ENCODE measurements at places on chromosomes 4 and X. TPM values are rescaled to one million over a fixed set of nuclear protein-coding genes. Genes with fewer than 3 reads are reported as not detected.

- H3K36me3 ChIP-seq = no peaks in the 10 kb centered on the region
- no peak overlapping the region for H3K4me3 ChIP-seq
- no peaks in the 10 kb centered on the region for H3K4me1 ChIP-seq
- no peak for DNase-seq
- no peak overlapping the region for H3K27ac ChIP-seq
Measured at GRCh38 chr4:114334884-114335330, 263.7 kb upstream of the UGT8 start.

Gene MAGIX
- 6.9 TPM for total RNA-seq

Gene STBD1
- total RNA-seq = 18.9 TPM

GRCh38 chrX:109732807-109733612, at the start of gene ACSL4:
TSS of gene ACSL4 (minus strand) at chrX:109733257. CDS start at chrX:109683363, 49,894 bp downstream.
- H3K27ac ChIP-seq = peak within 1 kb of the TSS; percentile 81
- H3K36me3 ChIP-seq = no peaks in the 10 kb centered on the region
- no peaks in the 10 kb centered on the region for H3K4me1 ChIP-seq
- H3K27me3 ChIP-seq = no peaks in the 10 kb centered on the region

GRCh38 chr4:7096236-7096635, 28.4 kb upstream of the GRPEL1 start:
- no peak overlapping the region for H3K4me3 ChIP-seq
- no peaks in the 10 kb centered on the region for H3K27me3 ChIP-seq
- no peaks in the 10 kb centered on the region for H3K36me3 ChIP-seq
- H3K27ac ChIP-seq = no peak overlapping the region
- H3K4me1 ChIP-seq = no peaks in the 10 kb centered on the region
- no peak for DNase-seq

DNA sequence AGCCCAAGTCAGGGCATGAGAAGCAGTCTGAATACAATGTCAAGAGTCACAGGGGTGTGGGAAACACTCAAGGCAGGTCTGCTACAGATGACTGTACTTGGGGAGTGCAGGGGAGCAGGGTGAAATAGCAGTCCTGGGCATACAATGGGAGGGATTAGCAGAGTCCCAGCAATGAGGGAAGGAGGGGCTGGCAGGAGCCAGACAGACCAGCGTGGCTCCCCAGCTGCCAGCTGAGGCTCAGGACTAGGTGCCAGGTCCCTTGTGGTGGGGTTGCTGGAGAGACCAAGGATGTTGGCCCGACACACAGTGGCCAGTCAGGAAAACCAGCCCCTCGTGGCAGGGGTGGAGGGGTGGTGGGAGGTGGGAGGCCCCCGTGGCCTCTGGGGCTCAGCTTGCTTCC, 86.6 kb downstream of the RTL5 start:
- H3K4me3 ChIP-seq = no peak overlapping the region
- H3K4me1 ChIP-seq = no peaks in the 10 kb centered on the region
- no peak for DNase-seq
- no peaks in the 10 kb centered on the region for H3K36me3 ChIP-seq
- no peaks in the 10 kb centered on the region for H3K27me3 ChIP-seq

DNA sequence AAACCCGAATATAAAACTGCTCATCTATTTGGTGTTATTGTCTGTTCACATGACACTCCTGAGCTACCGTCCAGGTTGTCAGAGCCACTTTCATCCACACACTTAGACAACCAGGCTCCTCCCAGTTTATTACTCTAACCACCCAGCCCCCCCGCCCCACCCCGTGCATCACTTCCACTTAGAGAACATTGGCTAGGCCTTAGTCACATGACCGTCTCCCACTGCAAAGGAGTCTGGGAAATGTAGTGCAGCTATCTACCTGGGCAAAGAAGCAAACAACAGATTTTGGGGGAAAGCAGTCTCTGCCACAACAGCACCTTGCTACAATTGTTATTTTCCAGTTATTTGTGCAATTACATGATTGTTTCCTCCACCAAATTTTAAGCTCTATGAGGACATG, 57.6 kb upstream of the RBPJ start:
- H3K27me3 ChIP-seq = no peaks in the 10 kb centered on the region
- H3K4me1 ChIP-seq = no peaks in the 10 kb centered on the region
- H3K27ac ChIP-seq = no peak overlapping the region
- DNase-seq = no peak
- H3K36me3 ChIP-seq = no peaks in the 10 kb centered on the region
- no peak overlapping the region for H3K4me3 ChIP-seq

GRCh38 chr4:6972911-6973310, 63.3 kb downstream of the TBC1D14 start:
- no peaks in the 10 kb centered on the region for H3K27me3 ChIP-seq
- no peak overlapping the region for H3K27ac ChIP-seq
- no peak overlapping the region for H3K4me3 ChIP-seq

Gene PROM1
- 5.2 TPM for total RNA-seq

- H3K27ac ChIP-seq = no peak overlapping the region
- no peaks in the 10 kb centered on the region for H3K27me3 ChIP-seq
- no peak for DNase-seq
- no peaks in the 10 kb centered on the region for H3K4me1 ChIP-seq
- no peaks in the 10 kb centered on the region for H3K36me3 ChIP-seq
Measured at GRCh38 chrX:5306654-5307121, 922.0 kb downstream of the NLGN4X start.

- no peaks in the 10 kb centered on the region for H3K27me3 ChIP-seq
- H3K27ac ChIP-seq = peak overlapping the region; percentile 100
- H3K4me1 ChIP-seq = peaks cover 2% of the 10 kb centered on the region
- no peaks in the 10 kb centered on the region for H3K36me3 ChIP-seq
Measured at GRCh38 chr4:77819404-77819842, 255 bp upstream of the CNOT6L start.

DNA sequence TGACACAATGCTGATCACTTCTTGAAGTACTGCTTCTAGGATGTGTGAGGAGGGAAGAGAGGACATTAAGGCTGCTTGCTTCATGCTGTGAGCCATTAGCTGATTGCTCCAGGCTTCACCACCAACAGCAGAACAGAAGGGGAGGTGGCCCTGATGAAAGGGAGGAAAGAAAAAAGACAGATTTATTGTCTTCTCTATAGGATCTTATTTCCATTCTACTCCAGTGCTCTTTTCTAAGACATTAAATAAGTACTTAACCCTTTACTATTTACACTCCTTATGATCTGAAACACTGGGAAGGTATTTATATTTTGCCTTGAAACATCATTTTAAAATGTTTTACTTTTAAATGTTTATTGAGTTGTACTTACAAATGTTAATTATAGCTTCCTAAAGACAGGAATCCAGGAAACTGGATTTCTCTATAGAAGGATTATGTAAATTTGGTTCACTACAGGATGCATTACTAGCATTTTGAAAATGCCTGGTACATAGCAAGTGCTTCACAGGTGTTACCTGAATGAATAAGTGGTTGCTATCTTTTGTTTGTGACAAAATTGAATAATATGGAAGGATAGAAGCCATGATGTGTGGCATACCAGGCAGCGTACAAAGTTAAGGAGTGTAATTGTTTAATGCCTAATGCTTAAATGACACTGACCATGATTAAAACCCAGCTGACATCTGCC, 680.9 kb upstream of the ATOH1 start:
- no peak overlapping the region for H3K4me3 ChIP-seq
- no peak overlapping the region for H3K27ac ChIP-seq

Gene NXF2B
- total RNA-seq = not detected

All from liver (tissue), 10 donors.